ENCODE measurements at places on chromosomes 2 and 18. TPM values are rescaled to one million over a fixed set of nuclear protein-coding genes. Genes with fewer than 3 reads are reported as not detected.

- no peak overlapping the region for H3K4me3 ChIP-seq
- H3K27ac ChIP-seq, result no peak overlapping the region
- no peaks in the 10 kb centered on the region for H3K36me3 ChIP-seq
- H3K27me3 ChIP-seq, result no peaks in the 10 kb centered on the region
- no peaks in the 10 kb centered on the region for H3K4me1 ChIP-seq
These were observed 352.7 kb downstream of the AKAIN1 start for GRCh38 chr18:4844320-4844719.

GRCh38 chr2:71462056-71462605 lies 8.8 kb downstream of the DYSF start:
- DNase-seq, result no peak
- H3K27ac ChIP-seq, result no peak overlapping the region

DNA sequence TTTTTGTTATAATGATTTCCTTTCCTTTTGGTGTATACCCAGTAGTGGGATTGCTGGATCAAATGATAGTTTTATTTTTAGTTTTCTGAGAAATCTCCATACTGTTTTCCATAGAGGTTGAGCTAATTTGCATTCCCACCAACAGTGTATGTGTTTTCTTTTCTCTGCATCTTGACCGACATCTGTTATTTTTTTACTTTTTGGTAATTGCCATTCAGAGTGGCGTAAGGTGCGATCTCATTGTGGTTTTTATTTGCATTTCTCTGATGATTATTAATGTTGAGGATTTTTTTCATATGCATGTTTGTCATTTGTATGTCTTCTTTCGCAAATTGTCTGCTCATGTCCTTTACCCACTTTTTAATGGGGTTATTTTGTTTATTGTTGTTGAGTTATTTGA lies 58.1 kb downstream of the ARHGAP25 start:
- peaks cover 45% of the 10 kb centered on the region for H3K36me3 ChIP-seq
- peak overlapping the region; percentile 59 for H3K27ac ChIP-seq
- H3K4me1 ChIP-seq, result no peaks in the 10 kb centered on the region
- no peaks in the 10 kb centered on the region for H3K27me3 ChIP-seq
- no peak overlapping the region for H3K4me3 ChIP-seq

Gene GMCL1
- total RNA-seq, result 5.6 TPM

Gene HOXD13
- total RNA-seq, result not detected

Gene DCDC2C
- not detected for total RNA-seq

All from heart left ventricle (tissue), 16 donors.